Stimulated activated CD8-positive, alpha-beta memory T cell treated with anti-CD3 and anti-CD28 coated beads, Interleukin-4, amount 100 ng/mL, for 1 hour (primary cell): ENCODE measurements at places on chromosomes 7 and 10.

- no peak for DNase-seq
Measured at GRCh38 chr7:27068259-27068658, 27.5 kb downstream of the HOXA1 start.

- DNase-seq, result no peak
Measured at GRCh38 chr7:50212016-50212325, 92.5 kb upstream of the IKZF1 start.

- no peak for DNase-seq
Measured at GRCh38 chr10:8776926-8777622, 722.6 kb downstream of the GATA3 start.

GRCh38 chr7:140060788-140061606, 1.8 kb downstream of the PARP12 start:
- DNase-seq, result no peak

GRCh38 chr10:113733635-113734034, 17.8 kb upstream of the PLEKHS1 start:
- no peak for DNase-seq

GRCh38 chr10:79979310-79979975, 30.5 kb upstream of the SFTPD start:
- no peak for DNase-seq

DNA sequence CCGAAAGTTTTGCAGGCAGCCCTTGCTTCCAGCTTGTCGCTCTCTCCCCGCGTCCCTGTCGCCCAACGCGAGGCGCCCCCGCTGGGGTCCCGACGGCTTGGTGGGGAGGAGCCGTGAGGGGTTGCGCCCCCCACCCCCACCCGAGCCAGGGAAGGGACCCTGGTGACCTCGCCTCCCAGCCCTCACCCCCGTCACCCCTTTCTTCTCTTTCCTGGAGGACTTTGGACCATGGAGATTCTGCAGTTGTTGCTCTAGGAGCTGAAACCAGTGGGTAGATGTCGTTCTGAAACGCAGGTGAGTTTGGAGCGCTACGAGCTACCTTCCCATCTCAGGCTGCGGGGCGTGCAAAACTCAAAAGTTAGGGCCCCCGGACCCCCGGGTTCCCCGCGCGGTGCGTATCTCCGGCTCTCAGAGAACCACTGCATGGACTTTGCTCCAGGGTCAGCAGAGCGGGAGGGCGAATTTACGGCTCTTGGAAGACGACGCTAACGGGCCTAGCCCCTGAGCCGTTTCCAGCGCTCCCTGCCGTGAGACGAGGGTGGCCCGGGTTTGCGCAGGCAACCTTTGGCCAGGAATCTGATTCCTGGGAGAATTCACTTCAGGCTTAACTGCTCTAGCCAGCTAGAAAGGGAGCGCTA, 684 bp upstream of the ATXN7L1 start:
- no peak for DNase-seq

GRCh38 chr7:94050046-94050445, 45.9 kb upstream of the BET1 start:
- DNase-seq, result no peak

- DNase-seq, result no peak
Measured at GRCh38 chr7:48140001-48140681, 31.1 kb upstream of the ABCA13 start.

GRCh38 chr10:69434169-69434568, 17.1 kb upstream of the TSPAN15 start:
- no peak for DNase-seq

DNA sequence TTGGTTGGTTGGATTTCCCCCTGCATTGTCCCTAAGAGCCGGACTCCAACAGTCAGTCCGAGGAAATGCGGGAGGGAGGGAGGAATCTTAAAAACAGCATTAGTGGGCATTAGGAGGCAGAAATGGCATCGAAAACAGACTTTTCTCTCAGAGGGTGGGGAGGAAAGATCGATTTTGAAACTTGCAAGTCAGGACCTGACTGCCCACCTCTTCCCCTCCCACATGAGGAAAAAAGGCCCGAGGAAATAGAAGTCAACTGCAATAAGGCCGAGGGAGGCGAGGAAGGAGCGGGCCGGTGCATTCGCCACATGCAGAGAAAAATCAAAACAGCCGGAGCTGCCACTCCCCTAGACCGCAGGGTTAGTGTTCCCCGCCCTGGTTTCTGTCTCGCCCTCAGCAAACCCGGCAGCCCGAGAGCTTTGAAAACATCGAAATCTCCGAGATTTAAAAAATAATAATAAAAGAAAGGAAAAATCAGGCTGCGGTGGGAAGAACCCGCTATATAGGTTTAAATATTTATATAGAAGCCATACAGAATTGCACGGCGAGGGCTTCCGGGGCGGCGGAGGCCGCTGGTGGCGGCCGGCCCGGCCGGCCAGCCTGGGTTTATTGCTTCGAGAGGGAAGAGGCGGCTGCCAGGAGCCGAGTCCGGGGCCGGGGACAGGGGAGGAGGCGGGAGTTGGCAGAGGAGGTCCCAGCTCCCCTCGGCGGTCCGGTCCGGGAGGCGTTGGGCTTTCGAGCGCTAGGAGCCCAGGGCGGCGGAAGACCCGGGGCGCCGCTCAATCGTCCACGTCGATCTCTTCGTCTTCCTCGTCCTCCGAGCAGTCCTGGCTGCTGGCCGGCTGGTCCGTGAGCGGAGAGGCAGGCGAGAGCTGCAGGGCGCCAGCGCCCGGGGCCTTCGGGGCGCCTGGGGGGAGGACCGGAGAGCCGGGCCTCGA, 2.5 kb downstream of the LBX1 start:
- no peak for DNase-seq

- no peak for DNase-seq
Measured at GRCh38 chr7:117731455-117731854, 141.8 kb downstream of the CTTNBP2 start.

DNA sequence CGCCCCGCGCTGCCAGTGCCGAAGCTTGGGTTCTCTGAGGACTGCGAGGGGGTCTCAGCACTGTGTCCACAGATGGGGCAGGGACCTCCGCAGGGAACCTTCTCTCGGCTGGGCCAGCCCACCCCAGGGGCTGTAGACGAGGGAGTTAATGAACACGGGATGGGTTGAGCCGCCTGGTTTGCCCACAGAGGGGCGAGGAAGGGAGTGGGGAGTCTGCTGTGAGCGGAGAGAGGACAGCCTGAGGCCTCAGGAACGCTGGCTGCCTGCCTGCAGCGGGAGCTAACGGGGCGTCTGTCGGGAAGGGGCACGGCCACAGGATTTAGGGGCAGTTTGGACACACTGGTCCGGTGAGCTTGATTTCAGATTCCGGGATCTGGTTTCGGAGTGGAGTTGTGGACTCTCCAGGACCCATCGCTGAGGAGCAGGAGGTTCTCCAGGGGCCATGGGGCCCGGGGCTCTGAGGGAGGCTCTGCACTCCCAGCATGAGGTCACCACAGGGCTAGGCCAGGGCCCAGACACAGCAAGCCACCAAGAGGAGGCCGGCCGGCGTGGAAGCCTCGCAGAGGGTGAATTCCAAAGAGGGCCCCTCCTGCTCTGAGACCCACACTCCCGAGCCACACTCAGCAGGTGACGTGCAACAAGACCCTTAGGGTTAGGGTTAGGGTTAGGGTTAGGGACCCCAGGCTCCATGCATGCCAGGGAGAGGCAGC, 19.0 kb upstream of the FAM20C start:
- no peak for DNase-seq
